ENCODE measurements at places on chromosomes 12 and 14. TPM values are rescaled to one million over a fixed set of nuclear protein-coding genes. Genes with fewer than 3 reads are reported as not detected.

- DNase-seq = no peak
Observed at GRCh38 chr12:97629382-97629781, 166.8 kb downstream of the RMST start.

- DNase-seq = no peak
Observed at GRCh38 chr14:100696590-100696989, 30.1 kb upstream of the DLK1 start.

DNA sequence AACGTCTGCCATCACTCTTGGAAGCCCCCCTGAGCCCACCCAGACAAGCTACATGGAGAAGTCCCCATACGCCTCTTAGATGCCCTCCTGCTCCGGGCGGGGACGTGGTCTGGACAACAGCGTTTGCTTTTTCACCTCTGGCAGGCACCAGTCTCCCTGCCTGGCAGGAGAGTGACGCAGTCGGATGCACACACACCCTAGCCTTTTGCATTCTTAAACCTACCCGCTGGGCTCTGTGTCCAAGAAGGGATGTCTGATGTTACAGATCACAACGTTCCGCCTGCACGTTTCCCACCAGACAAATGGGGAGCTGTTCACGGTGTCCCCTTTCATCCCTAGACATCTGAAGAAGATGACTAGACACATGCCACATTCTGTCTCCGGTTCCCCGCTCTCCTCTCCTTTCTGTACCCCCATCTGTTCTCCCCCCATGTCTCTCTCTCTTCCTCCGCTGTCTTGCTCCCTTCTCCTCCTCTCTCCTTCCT, 100.2 kb downstream of the RIMBP2 start:
- no peak for DNase-seq

GRCh38 chr12:96766232-96766631, 140.8 kb upstream of the NEDD1 start:
- DNase-seq = no peak

DNA sequence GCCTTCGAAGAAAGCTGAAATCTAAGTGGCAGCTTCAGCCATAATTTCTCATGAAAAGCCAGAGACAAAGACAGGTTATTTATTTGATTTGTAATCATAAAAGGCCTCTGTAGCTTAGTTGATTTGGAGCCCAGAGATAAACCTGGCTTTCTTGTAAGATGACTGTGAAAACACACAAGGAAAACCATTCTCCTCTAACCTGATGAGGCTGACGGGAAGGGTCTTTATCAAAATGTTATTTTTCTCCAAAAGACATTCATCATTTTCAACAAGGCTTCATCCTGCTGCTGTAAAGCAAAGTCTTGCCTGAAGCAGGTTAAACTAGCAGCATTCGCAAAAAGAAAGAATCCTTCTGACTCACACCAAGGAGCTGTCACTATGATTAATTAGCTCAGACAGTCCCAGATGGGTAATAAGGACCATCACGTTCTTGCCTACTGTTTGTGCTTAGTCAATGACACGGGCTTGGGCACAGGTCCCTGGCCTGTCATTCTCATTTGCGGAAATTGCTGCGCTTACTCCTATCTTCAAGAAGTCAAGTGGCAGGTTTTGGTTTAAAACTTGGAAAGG, 286.6 kb downstream of the C12orf75 start:
- no peak for DNase-seq

DNA sequence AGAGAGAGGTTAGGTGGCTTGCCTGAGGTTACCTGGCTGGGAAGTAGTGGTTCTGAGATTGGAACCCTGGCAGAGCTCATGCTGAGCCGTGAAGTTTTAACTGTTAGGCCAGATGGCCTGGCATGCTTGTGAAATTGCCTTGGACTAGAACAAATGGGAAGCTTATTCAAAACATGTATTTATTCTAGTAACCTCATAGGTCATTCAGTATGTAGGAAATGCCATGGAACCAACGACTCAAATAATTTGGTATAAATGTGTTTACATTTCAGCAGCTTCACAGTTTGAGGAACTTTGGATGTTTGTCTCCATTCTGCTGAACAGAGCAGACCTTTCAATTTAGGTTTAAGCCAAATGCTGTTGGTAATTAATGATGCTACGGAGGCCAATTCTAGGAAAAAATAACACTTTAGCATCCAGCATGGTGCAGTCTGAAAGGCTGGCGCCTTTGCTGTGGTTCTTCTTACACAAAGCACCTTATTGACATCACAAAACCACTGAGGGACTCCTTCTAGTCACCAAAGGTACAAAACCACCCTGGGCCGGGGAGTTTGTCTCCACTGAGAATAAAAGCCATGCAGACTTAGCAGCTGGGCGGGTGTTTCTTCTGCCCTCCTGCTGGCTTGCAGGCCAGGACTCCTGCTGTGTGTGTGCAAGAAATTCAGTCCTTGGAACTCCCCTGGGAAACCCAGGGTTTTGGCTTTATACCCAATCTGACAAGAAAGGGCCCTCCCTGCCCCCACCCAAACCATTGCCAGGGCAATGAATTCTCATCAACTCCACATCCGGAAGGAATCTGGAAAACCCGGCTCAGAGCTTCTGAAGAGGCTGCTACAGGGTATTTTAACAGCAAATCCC, 64.2 kb downstream of the ELK3 start:
- no peak for DNase-seq

DNA sequence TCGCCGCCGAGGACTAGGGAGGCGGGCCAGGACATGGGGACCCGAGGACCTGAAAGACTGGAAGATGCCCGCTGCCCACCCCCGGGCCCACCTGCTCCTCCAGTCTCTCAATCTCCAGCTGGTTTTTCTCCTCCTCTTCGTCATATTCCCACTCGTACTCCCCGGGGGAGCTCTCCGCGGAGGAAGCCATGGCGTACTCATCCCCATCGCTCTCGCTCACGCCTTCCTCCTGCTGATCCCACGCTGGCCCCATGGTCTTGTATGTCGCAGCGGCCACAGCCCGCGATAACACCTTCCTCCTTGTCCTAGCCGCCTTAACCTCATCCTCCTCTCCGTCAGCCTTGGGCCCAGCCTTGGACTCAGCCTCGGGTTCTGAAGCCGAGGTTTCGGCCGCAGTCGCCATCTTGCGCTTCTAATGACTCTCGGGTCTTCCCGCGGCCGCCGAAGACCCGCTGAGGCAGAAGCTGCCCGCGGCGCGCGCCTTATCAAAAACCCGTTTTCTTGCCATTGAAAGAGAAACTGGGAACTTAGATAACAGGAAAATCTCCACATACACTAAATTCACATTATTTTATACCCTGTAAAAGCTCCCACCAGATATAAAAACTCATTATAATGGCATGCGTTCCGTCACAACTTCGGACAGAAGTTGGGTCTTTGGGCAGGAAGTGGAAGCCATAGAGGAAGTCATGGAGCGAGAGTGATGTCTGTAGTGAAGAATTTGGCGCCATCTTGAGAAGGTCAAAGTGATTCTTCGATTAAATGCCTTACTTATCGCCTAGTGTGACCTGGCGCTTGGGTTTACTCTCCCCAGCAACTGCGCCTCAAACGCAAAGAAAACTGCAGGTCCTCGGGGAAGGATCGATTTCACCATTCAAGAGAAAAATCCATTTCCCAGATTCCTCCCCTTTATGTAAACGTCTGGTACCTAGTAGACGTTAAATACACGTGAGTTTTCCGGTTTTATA, at the start of gene SART3:
Gene SART3, minus strand, starts transcription at position 422 of the 968 bp plus-strand sequence. Its CDS starts 19 bp downstream, at position 403.
- DNase-seq = peak; percentile 86

DNA sequence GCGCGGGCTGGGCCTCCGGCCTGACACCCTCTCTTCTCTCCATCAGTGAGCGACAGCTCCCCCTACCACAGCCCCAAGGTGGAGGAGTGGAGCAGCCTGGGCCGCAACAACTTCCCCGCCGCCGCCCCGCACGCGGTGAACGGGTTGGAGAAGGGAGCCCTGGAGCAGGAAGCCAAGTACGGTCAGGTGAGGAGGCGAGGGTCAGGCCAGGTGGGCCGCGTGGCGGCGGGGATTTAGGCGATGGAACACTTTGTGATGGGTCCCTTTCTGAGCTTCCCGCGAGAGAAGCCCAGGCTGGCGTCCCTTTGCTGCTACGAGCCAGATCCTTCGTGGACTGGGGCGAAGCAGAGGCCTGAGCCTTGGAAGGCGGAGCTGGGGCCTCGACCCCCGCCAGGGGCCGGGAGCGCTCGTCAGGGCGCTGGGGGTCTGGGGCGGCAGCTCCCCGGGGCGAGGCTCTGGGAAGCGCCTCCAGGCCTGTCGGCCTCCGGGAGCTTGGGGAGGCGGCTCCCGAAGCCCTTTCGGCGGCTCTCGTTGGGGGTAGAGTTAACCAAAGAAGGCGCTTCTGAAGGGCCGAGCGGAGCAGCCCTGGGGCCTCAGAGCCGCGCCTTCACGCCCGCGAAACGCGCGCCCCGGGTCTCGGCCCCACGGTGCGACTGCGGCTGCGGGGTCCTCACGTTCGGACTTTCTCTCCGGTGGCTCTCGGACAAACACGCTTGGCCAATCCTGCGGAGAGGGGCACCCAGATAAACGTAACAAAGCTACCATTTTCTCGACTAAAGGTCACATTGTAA, 5.0 kb downstream of the PAX9 start:
- no peak for DNase-seq

GRCh38 chr12:21453312-21453852, 15.9 kb downstream of the PYROXD1 start:
- no peak for DNase-seq

GRCh38 chr12:64666054-64666914, 56.0 kb downstream of the RASSF3 start:
- no peak for DNase-seq

The TAS2R7 gene
- not detected for total RNA-seq

The LALBA gene
- total RNA-seq = not detected

The BDKRB1 gene
- 3.6 TPM for total RNA-seq

All from sciatic nerve (tissue), 2 donors.